ENCODE measurements at places on chromosomes 1 and 21. TPM values are rescaled to one million over a fixed set of nuclear protein-coding genes. Genes with fewer than 3 reads are reported as not detected.

The TBX15 gene
- total RNA-seq, result not detected

DNA sequence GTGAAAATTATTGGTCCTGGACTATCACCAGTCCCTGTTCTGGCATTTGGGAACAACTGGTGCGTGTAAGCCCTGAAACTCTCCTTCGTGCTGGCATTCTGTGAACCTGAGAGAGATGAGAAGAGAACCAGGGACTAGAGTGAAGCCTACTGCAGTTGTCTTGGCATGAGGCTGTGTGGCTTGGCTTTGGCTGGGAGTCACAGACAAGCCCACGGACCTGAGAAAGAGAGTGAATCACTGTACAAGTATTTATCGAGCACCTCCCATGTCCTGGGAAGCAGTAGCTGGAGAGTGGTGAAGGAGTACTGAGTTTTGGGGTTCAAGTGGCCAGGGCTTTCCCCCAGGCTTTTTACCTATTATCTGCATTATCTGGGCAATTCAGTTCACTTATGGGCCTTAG is 63.3 kb downstream of the FGGY start:
- H3K27me3 ChIP-seq, result no peaks in the 10 kb centered on the region
- no peaks in the 10 kb centered on the region for H3K36me3 ChIP-seq
- peaks cover 2% of the 10 kb centered on the region for H3K4me1 ChIP-seq
- no peak overlapping the region for H3K4me3 ChIP-seq
- no peak overlapping the region for H3K27ac ChIP-seq

The TAS1R2 gene
- total RNA-seq, result not detected

GRCh38 chr1:41044187-41044586 is 22.7 kb upstream of the SLFNL1 start:
- no peaks in the 10 kb centered on the region for H3K27me3 ChIP-seq
- H3K4me1 ChIP-seq, result peaks cover 4% of the 10 kb centered on the region
- H3K4me3 ChIP-seq, result no peak overlapping the region
- peaks cover 21% of the 10 kb centered on the region for H3K36me3 ChIP-seq
- no peak for DNase-seq
- H3K27ac ChIP-seq, result no peak overlapping the region

The GFI1 gene
- total RNA-seq, result 53.3 TPM

GRCh38 chr1:41568204-41568603 is 83.7 kb upstream of the EDN2 start:
- no peaks in the 10 kb centered on the region for H3K27me3 ChIP-seq
- no peak for DNase-seq
- peaks cover 9% of the 10 kb centered on the region for H3K4me1 ChIP-seq
- H3K36me3 ChIP-seq, result peaks cover 61% of the 10 kb centered on the region

The S100B gene
- total RNA-seq, result not detected

GRCh38 chr1:170866646-170867045 is 68.7 kb upstream of the MROH9 start:
- H3K4me3 ChIP-seq, result no peak overlapping the region
- H3K27me3 ChIP-seq, result peaks cover 8% of the 10 kb centered on the region

The SYNC gene
- not detected for total RNA-seq

- H3K27me3 ChIP-seq, result no peaks in the 10 kb centered on the region
- H3K36me3 ChIP-seq, result no peaks in the 10 kb centered on the region
- no peak for DNase-seq
- H3K4me3 ChIP-seq, result no peak overlapping the region
These were observed 22.6 kb upstream of the PLD5 start for GRCh38 chr1:242546849-242547729.

The SH2D1B gene
- not detected for total RNA-seq

DNA sequence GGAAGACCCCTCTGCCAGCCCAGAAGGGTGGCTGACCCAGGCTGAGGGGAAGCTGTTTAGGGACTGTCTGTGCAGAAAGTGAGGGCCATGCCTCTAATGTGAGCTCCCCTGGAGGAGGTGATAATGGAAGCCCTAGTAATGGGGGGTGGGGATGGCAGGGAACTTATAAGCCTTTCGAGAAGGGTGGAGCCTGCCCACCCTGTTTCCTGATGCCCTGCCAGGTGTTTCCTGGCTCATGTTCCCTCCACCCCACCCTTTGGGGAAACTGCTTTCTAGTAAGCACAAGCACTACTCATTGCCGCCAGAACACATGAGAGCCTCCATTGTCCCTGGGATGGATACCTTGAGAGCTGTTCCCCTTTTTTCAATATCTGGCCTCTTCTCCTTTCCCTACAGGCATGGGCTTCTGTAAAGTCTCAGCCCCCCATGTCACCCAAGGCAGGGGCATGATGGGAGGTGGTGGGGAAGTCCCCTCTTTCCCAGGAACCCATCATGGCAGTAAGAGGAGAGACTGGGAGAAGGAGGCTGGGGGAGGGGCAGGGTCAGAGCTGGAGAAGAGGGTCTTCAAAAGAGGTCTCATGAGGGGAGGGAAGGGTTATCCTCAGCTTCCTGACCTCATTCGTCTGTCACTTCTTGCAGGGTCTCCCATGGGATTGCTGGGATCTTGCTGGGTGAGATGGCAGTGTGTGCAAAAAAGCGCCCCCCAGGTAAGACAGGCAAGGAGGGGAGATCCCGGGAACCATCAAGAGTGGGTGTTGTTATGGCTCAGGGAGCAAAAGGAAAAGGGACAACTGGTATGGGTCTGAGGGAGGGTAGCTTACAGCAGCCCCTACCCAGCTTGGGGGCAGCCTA is 2.4 kb downstream of the ATP8B2 start:
- H3K4me3 ChIP-seq, result peak overlapping the region; percentile 78
- peaks cover 54% of the 10 kb centered on the region for H3K4me1 ChIP-seq
- peak; percentile 42 for DNase-seq
- H3K27ac ChIP-seq, result peak overlapping the region; percentile 94
- no peaks in the 10 kb centered on the region for H3K27me3 ChIP-seq

The CRYBG2 gene
- total RNA-seq, result 1.6 TPM

GRCh38 chr1:3323021-3323795 is 131.3 kb upstream of the ARHGEF16 start:
- DNase-seq, result no peak
- no peak overlapping the region for H3K27ac ChIP-seq
- peaks cover 2% of the 10 kb centered on the region for H3K27me3 ChIP-seq
- H3K4me1 ChIP-seq, result no peaks in the 10 kb centered on the region

The RPTN gene
- not detected for total RNA-seq

- no peak for DNase-seq
- H3K27me3 ChIP-seq, result no peaks in the 10 kb centered on the region
- H3K27ac ChIP-seq, result peak overlapping the region; percentile 95
- peaks cover 38% of the 10 kb centered on the region for H3K4me1 ChIP-seq
- peaks cover 21% of the 10 kb centered on the region for H3K36me3 ChIP-seq
- no peak overlapping the region for H3K4me3 ChIP-seq
These were observed 2.4 kb downstream of the GPATCH4 start for GRCh38 chr1:156598731-156599432.

GRCh38 chr1:218342091-218342490 is 3.0 kb upstream of the TGFB2 start:
- H3K4me3 ChIP-seq, result no peak overlapping the region
- H3K36me3 ChIP-seq, result peaks cover 5% of the 10 kb centered on the region
- no peak for DNase-seq
- peaks cover 14% of the 10 kb centered on the region for H3K27me3 ChIP-seq
- peaks cover 12% of the 10 kb centered on the region for H3K4me1 ChIP-seq

- no peak for DNase-seq
- H3K4me1 ChIP-seq, result no peaks in the 10 kb centered on the region
- no peak overlapping the region for H3K27ac ChIP-seq
- H3K36me3 ChIP-seq, result no peaks in the 10 kb centered on the region
- H3K4me3 ChIP-seq, result no peak overlapping the region
These were observed 269.8 kb upstream of the KAZN start for GRCh38 chr1:14328685-14329084.

The HSD11B1 gene
- 23.9 TPM for total RNA-seq

The ETV3L gene
- total RNA-seq, result not detected

- H3K36me3 ChIP-seq, result peaks cover 3% of the 10 kb centered on the region
- no peaks in the 10 kb centered on the region for H3K27me3 ChIP-seq
- DNase-seq, result no peak
- H3K27ac ChIP-seq, result no peak overlapping the region
These were observed 151.6 kb downstream of the GALNT2 start for GRCh38 chr1:230218667-230219066.

The MATN1 gene
- total RNA-seq, result 0.34 TPM

DNA sequence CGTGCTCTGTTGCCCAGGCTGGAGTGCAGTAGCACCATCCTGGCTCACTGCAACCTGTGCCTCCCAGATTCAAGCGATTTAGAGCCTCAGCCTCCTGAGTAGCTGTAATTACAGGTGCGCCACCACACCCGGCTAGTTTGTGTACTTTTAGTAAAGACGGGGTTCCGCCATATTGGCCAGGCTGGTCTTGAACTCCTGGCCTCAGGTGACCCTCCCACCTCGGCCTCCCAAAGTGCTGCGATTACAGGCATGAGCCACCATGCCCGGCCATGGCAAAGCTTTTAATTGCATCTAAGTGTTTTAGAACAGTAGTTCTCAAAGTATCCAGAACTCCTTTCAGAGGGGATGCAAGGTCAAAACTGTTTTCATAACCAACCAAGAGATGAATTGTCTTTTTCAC is 25.1 kb upstream of the IFNGR2 start:
- no peaks in the 10 kb centered on the region for H3K36me3 ChIP-seq
- H3K4me3 ChIP-seq, result no peak overlapping the region
- H3K27ac ChIP-seq, result no peak overlapping the region
- peaks cover 8% of the 10 kb centered on the region for H3K27me3 ChIP-seq
- H3K4me1 ChIP-seq, result peaks cover 46% of the 10 kb centered on the region

- H3K36me3 ChIP-seq, result peaks cover 15% of the 10 kb centered on the region
- no peak overlapping the region for H3K27ac ChIP-seq
- peaks cover 75% of the 10 kb centered on the region for H3K4me1 ChIP-seq
- no peak for DNase-seq
- no peaks in the 10 kb centered on the region for H3K27me3 ChIP-seq
These were observed 12.1 kb downstream of the USP24 start for GRCh38 chr1:55203064-55203463.

The RUNX3 gene
- 153 TPM for total RNA-seq

DNA sequence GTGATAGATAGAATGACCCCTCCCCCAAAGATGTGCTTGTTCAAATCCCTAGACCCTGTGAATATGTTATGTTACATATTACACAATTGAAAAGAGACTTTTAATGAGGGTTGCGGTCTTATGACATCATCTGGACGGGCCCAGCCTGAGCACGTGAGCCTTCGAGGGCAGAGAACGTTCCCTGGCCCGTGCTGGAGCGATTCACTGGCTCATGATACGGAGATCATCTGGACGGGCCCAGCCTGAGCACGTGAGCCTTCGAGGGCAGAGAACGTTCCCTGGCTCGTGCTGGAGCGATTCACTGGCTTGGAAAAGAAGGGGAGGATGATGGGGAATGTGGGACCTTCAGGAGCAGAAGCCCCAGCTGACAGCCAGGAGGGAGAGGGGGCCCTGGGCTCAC is 34.4 kb upstream of the COL18A1 start:
- H3K27ac ChIP-seq, result no peak overlapping the region
- H3K36me3 ChIP-seq, result no peaks in the 10 kb centered on the region
- DNase-seq, result no peak
- H3K4me3 ChIP-seq, result no peak overlapping the region
- H3K4me1 ChIP-seq, result peaks cover 5% of the 10 kb centered on the region
- peaks cover 9% of the 10 kb centered on the region for H3K27me3 ChIP-seq

- no peak overlapping the region for H3K4me3 ChIP-seq
- no peak for DNase-seq
- no peaks in the 10 kb centered on the region for H3K36me3 ChIP-seq
- no peaks in the 10 kb centered on the region for H3K4me1 ChIP-seq
- H3K27me3 ChIP-seq, result peaks cover 2% of the 10 kb centered on the region
These were observed 11.6 kb upstream of the TTC34 start for GRCh38 chr1:2812939-2813653.

The HCRTR1 gene
- not detected for total RNA-seq

DNA sequence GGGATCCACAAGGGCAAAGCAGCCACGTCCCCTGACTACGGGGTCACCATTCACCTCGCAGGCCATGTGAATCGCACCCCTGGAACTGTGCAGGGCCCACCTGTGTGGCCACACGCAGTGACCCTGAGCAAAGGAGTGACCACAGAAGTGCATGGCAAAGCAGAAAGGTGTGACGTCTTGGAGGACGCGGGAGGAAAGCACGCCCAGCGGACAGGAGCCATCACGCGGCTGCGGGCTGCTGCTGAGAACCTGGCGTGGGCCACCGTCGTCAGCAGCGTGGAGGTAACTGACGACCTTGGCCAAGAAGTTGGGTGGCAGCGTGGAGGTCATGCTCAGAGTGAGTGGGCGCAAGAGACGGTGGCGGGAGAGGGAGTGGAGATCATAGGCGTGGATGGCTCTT is 76.7 kb upstream of the C1orf174 start:
- DNase-seq, result no peak
- H3K36me3 ChIP-seq, result no peaks in the 10 kb centered on the region
- no peaks in the 10 kb centered on the region for H3K4me1 ChIP-seq
- no peak overlapping the region for H3K27ac ChIP-seq
- H3K4me3 ChIP-seq, result no peak overlapping the region

The SPRR1B gene
- total RNA-seq, result not detected

The COP1 gene
- total RNA-seq, result 34.7 TPM

DNA sequence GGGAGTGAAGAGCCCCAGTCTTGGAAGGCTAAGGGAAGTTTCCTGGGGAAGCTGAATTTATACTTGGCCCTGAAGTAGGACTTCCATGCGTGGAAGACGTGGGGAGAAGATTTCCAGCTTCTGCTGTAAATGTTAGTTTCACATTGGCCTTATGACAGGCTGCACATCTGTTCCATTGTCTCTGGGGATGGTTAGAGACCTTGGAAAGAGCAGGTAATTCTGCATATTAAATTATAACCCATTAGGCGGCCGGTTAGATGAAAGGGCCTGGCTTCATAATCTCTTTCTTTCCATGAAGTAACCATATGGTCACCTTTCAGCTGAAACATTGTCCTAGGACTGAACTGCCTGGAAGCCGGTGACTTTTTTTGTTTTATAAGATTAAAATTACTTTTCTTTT is 37.5 kb downstream of the DPT start:
- peaks cover 1% of the 10 kb centered on the region for H3K27me3 ChIP-seq
- H3K4me3 ChIP-seq, result no peak overlapping the region
- DNase-seq, result no peak
- H3K4me1 ChIP-seq, result no peaks in the 10 kb centered on the region
- no peaks in the 10 kb centered on the region for H3K36me3 ChIP-seq

DNA sequence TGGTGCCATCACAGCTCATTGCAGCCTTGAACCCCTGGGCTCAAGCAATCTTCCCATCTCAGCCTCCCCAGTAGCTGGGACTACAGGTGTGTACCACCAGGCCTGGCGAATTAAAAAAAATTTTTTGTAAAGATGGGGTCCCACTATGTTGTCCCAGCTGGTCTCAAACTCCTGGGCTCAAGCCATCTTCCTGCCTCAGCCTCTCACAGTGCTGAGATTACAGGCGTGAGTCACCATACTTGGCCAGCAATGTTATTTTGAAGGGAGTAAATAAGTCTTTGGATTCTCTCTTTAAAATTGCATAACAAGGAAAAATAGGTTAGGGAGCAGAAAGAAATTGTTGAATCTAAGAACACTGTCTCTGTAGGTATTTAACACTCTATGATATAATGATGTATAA is 111.3 kb downstream of the RPS6KC1 start:
- H3K36me3 ChIP-seq, result peaks cover 16% of the 10 kb centered on the region
- H3K27me3 ChIP-seq, result no peaks in the 10 kb centered on the region
- no peak for DNase-seq
